Esophagus squamous epithelium (tissue), 5 donors: ENCODE measurements at places on chromosomes 12 and 14.
A peak's percentile ranks its signal among the peaks of the same experiment; 100 is the strongest.

DNA sequence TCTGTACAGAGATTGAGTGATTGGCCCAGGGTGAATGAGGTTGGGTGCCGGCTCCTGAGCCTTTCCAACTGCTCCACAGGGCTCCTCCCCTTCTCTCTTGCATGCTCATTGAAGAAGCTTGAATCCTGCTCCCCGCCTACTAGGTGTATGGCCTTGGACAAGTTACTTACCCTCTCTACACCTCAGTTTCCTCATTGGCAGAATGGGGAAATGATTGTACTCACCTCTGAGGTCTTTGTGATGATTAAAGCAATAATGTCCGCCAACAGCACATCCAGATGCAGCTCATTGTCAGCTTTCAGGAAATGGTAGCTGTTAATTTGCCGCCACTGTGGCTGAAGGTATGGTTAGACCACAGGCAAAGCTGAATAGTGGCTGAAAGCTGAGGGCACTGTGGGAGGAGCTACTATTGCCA is 174.1 kb downstream of the CRADD start:
- DNase-seq = no peak

- no peak for DNase-seq
Observed at GRCh38 chr12:46472893-46473633, 100.5 kb upstream of the SLC38A2 start.

- no peak for DNase-seq
Observed at GRCh38 chr12:89760783-89761182, 52.1 kb upstream of the ATP2B1 start.

DNA sequence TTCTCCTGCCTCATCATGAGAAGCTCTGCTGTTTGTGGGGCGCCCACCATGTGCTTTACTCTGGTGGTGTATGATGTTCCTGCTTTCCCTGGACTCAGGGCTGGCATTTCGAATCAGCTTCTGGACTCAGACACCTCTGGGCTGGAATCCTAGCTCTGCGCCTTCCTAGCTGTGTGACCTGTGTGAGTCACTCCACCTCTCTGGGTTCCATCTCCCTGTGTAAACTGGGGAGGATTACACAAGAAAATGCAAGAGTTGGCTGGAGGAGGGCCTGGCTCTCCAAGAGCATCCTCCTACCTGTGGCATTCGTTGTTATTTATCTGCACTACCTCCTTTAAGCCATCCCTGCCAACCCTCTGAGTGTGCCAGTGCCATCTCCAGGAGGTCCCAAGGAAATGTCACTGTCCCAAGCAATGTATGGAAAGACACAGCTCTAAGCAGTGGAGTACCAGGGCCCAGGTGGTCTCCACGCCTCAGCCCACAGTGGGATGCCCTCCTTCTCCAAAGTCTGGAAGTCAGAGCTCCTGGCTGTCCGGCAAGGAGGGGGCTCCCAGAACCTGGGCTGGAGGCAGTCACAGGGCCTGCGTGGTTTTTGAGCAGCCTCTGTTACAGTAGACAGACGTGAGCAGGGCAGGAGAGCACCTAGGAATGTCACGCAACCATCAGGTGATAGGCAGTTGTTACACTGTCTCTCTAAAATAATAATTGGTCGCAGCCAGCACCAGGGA is 7.3 kb upstream of the TNFAIP2 start:
- no peak for DNase-seq

DNA sequence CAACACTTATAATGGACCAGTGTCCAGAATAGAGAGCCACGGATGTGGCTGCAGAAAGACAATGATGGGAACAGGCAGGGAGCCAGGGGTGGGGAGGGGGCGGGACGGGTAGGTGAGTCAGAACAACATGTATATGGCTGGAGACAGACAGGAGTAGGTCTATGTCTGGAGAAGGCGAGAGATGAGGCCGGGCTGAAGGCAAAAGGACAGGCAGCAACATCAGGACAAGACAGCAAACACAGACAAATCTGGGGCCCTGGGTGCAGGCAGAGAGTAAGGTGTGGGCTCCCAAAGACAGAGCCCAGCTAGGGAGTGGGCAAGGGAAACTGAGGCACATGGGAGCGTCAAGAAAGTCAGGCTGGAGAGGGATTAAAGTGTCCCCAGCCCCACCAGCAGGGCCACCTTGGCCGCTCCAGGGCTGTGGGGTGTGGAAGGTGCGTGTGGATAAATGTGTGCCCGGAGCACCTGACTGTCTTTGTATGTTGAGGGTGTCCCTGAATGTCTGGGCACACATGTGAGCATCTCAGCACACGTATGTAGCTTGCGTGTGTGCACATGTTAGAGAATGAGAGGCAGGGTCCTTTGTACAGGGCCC is 44.1 kb downstream of the FAM222A start:
- no peak for DNase-seq

DNA sequence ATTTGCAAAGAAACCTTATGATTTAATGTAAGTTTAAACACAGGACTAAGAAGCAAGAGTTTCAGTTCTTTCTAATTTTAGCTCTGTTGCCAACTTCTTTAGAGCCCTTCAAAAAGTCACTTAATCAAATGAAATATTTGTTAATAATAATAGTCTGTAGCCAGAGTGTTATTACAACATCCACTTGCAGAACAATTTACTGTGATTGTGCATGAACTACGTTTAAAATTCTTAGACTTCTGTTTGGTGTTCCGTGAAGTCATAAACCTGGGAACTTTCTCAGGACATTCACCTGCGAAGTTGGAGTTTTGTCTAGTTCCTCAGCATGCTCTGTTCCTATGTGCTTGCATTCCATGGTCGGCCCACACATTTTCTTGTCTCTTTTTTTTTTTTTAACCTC is 244.0 kb upstream of the AVPR1A start:
- no peak for DNase-seq

DNA sequence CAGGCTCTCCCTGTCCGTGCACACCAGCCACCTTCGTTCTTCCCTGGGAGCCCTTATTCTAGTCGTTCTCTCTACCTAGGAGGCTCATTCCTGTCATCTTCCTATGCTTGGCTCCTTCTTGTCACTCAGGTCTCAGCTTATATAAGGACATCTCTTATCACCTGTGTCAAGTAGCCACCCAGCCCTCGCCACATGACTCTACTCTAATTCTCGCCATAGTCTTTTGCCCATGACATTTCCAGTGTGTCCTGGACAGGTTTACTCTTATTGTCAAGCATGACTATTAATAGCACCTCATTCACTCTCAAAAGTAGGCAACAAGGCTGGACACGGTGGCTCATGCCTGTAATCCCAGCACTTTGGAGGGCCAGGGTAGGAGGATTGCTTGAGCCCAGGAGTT is 175.7 kb upstream of the NUDT4 start:
- no peak for DNase-seq

DNA sequence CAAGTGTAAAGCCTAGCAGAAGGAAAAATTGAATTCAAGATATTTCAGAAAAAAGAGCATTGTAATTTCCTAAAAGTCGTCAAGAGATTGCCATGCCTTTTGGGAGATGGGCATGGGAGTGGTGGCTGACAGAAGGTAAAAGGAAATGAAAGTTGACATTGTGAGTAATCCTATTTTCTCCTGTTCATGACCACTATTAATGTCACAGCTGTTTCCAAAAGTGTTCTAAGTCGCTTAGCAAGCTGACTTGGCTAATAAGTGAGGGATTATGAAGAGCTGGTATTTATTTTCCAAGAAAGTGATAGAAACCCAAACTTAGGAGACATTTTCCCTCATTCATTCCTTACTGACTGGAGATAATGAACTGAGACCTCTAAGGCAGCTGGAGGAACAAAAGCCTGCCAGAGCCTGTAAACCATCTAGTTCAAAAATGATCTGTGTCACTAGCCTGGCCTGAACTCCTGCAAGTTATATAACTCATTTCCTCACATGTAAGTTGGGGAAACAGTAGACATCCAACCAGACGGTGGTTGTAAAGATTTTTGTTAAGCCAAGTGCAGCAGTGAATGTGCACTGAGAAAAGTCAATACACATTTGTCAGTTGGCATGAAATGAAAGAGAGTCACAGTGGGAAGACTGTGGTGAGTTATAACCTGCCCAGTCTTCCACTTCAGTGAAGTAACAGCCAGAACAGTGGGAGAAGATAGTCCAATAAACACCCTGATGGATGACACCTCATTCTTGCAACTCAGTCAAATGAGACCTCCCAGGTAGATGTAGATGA is 75.8 kb downstream of the DIO2 start:
- no peak for DNase-seq

DNA sequence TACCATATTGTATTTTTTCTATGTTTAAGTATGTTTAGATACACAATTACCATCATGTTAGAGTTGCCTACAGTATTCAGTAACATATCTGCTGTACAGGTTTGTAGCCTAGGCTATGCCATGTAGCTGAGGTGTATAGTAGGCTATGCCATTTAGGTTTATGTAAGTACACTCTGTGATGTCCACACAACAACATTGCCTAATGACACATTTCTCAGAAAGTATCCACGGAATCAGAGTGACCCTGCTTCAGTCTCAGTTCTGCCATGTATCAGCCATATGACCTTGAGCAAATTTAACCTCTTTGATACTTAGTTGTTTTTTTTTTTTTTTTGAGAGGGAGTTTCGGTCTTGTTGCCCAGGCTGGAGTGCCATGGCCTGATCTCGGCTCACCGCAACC is 12.7 kb downstream of the SUSD6 start:
- no peak for DNase-seq

- no peak for DNase-seq
Observed at GRCh38 chr14:101134161-101134631, 230.7 kb upstream of the RTL1 start.

GRCh38 chr12:5745251-5745888 is 199.7 kb downstream of the ANO2 start:
- no peak for DNase-seq

DNA sequence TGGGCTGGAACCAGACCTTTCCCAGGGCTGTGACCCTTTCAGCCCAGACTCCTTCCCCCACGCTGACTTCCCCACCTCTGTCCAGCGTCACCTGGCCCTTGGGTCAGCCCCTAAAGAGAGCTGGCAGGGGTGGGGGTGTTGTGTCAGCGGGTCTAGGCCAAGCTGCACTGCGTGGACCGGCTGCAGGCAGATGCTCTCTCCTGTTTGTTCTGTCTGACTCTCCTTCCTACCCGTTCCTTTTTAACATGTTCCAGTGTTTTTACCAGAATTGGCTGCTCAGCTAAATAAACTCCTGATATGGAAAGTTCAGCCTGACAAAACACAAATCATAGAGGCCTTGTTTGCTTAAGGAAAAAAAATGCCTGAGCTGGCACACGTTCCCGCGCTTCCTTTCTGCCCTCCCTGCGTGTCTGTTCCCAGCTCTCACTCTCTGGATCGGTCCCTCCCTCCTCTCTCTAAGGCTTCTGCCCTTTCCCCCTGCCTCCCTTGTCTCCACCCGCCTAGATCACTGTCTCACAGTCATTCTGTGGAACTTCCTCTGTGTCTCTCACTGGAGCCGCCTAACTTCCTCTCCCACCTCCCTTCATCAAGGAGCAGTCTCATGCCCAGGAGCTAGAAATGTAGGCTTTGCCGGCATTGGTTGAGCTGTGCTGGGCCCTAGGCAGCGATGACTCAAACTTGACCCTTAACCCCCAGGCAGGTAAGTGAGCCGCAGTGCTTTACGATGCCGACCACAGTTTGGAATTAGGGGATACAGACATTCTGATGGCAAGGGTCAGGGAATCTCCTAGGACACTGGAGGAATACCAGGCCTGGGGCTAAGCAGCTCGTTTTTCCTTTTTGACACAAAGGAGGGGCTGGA is 15.5 kb upstream of the MLXIP start:
- no peak for DNase-seq

GRCh38 chr12:54251667-54252284 is 28.1 kb downstream of the CBX5 start:
- DNase-seq = no peak

GRCh38 chr14:24843494-24843893 is 206.5 kb downstream of the STXBP6 start:
- no peak for DNase-seq

- no peak for DNase-seq
Observed at GRCh38 chr14:24298892-24299254, 707 bp downstream of the DHRS1 start.

DNA sequence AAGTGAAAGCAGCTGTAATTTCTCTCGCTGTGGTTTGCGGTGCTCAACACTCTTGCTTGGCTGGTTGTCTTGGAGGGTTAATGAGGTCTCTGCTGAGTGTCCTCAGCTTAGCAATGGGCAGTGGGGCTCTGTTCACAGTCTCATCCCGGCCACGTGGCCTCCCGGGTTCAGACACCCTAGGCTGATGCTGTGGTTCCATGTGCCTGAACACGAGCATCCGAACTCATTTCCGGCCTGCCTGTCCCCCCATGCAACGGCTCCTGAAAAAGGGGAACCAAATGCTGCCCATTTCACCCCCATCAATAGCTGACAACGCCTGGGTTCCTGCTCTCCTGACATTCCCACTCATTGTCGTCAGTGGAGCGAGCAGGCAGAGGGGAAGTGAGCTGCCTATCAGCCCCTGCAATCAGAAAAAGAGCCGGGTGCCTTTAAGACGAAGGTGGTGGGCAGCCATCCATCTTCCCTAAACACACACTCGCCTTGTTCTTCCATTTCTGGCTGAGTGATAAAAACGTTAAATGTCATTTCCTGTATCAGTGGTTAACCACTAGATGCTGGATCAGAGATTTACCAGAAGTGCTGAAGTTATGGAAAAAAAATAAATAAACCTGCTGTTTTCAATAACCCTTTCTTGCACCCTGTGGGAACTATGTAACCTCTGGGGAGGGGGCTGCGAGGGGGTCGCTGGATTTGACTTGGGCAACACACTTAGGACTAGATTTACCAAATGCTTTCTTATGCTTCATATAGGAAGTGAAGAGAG is 60.3 kb upstream of the BCL2L14 start:
- DNase-seq = peak; percentile 24

DNA sequence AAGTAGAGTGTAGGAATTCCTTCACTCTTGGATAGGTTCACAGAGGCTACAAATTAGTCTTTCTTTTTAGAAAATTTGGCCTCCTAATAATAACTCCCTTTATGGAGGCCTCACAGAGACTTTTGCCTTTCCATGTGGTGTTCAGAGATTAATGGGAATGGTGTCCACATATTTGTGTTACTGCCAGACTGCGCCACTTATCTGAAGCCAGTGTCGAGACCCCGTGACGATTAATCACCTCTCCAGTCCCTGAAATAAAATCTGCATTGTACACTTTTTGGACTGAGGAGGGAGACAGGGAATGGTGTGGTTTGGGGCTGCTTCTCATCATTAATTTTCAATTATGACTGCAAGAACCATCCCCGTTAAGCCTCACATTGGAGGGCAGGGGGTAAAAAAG is 980.5 kb downstream of the FLRT2 start:
- no peak for DNase-seq

DNA sequence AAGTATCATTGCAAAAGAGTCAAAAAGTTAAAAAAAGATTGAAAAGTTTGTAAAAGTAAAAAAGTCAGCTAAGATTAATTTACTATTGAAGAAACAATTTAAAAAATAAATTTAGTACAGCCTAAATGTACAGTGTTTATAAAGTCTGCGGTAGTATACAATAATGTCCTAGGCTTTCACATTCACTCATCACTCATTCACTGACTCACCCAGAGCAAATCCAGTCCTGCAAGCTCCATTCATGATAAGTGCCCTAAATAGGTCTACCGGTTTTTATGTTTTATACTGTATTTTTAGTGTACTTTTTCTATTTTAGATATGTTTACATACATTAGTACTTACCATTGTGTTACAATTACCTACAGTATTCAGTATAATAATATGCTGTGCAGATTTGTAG is 43.9 kb upstream of the ABCC9 start:
- no peak for DNase-seq

GRCh38 chr12:57133916-57134315 is 5.6 kb downstream of the LRP1 start:
- DNase-seq = no peak

- DNase-seq = no peak
Observed at GRCh38 chr12:27555361-27555760, 31.4 kb downstream of the PPFIBP1 start.

- no peak for DNase-seq
Observed at GRCh38 chr12:7628381-7628961, 37.2 kb downstream of the APOBEC1 start.
